ENCODE measurements at places on chromosomes 4 and X. TPM values are rescaled to one million over a fixed set of nuclear protein-coding genes. Genes with fewer than 3 reads are reported as not detected.

DNA sequence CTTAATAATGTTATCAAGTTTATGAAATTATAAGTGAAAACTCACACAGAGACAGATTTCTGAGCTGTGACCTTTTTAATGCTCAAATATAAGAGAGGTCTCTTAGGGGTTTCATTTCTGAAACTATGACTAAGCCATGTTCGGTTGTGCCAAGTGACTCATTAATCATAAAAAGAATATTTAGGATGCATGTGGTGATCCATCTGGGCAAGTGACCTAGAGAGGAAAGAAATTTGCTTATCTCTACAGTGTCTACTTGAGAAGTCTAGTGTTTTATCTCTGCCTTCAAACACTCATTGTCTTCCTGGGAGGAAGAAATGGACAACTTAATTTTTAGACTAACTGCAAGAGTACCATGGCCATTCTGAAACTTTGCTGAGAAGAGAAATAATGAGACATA is 545.3 kb upstream of the GRID2 start:
- peak; percentile 76 for DNase-seq

- DNase-seq = no peak
Measured at GRCh38 chrX:6980981-6981380, 166.5 kb upstream of the STS start.

FGFRL1 gene
- 6.1 TPM for total RNA-seq

- no peak for DNase-seq
Measured at GRCh38 chrX:45768666-45769236, 568.1 kb upstream of the DIPK2B start.

RAI2 gene
- total RNA-seq = 1.3 TPM

GRCh38 chr4:124866301-124866700 is 153.8 kb upstream of the ANKRD50 start:
- DNase-seq = no peak

- DNase-seq = no peak
Measured at GRCh38 chr4:11376571-11376970, 52.1 kb downstream of the HS3ST1 start.

STAP1 gene
- not detected for total RNA-seq

DNA sequence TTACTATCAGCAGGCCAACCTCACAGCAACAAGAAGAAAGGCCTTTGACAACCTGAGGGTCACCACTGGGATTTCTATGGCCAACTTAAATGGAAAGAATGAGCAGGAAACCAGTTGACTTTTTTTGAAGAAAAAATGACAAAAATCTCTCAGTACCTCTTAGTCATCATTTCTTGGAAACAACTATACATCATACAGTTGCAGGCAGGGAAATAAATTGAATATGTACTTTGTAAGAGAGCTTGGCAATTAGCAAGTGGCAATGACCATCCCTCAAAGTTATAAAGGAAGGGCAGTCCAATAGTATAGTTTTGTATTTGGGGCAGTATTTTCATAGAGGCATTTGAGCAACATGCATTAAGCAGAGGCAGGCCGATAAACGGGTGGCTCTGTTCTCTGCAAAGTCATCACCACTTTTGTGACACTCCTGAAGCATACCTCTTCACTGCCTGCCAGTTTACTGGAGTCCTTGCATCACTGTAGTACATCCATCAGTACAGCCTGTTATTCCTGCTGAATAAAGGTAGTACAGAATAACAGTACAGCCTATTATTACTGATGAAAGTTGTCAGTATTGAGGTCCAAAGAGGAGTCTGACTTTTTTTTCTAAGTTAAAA is 83.3 kb upstream of the AMELX start:
- no peak for DNase-seq

- peak; percentile 66 for DNase-seq
Measured at GRCh38 chr4:101346351-101347266, 717 bp downstream of the PPP3CA start.

PLAC8 gene
- total RNA-seq = 0.33 TPM
